Mucosa of gallbladder (tissue), 1 donor: ENCODE measurements at places on chromosomes 5 and 9.

DNA sequence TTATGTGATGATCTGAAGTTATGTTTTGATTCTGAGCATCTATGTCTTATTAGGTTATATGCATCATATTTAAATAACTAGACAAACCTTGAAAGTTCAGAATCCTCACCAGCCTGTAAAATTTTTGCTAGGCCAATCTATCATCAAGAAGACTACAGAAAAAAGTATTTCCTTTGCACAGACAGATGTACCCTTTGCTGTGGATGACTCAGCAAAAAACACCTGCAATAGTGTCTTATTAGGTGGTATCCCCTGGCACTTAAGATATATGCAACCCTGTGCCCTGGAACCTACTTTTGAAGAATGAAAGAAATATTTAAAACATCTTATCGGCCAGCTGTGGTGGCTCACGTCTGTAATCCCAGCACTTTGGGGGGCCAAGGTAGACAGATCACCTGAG is 130.6 kb downstream of the SLF1 start:
- DNase-seq, result no peak

DNA sequence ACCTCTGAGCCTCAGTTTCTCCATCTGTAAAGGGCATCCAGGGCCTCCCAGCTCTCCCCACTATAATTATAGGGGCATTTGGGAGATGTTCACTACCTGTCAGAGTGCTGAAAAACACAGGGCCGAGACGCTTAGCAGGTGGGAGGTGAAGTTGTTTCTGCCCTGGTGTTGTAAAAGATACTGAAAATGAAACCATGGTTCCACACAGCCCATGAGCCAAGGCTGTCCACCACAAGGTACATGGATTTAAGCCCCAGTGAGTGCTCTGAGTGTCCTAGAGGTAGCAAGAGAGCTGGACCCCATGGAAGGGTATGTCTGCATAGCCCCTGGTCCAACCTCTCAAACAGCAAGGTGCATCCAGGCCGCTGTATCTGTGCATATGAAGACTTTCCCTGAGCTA is 137.5 kb downstream of the C5orf15 start:
- DNase-seq, result no peak

- no peak for DNase-seq
Observed at GRCh38 chr9:127303830-127304229, 39.3 kb downstream of the GARNL3 start.

GRCh38 chr5:169945831-169946261 is 34.4 kb downstream of the INSYN2B start:
- DNase-seq, result peak; percentile 86

GRCh38 chr5:111224561-111225345 is 569 bp downstream of the CAMK4 start:
- DNase-seq, result no peak
